ENCODE measurements at places on chromosomes 6 and 20.

- no peaks in the 10 kb centered on the region for H3K36me3 ChIP-seq
- DNase-seq: no peak
- H3K27ac ChIP-seq: no peak overlapping the region
- no peak overlapping the region for H3K4me3 ChIP-seq
These were observed 793.4 kb downstream of the TENT5A start for GRCh38 chr6:80959034-80959433.

DNA sequence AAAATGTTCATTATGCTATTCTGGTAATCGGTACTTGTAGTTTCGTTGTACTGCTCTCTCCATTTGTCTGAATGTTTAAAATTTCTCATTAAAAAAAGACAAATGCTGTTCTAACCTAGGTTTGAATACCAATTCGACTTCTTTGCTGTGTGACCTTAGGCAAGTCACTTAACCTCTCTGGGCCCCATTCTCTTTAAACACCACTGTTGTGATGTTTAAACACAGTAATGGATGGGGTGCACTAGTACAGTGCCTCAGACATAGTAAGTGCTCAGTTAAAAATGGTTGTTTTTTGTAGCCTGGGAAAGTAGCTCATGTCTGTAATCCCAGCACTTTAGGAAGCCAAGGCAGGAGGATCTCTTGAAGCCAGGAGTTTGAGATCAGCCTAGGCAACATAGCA lies 138.5 kb downstream of the MRPL14 start:
- DNase-seq: no peak
- peaks cover 27% of the 10 kb centered on the region for H3K27me3 ChIP-seq
- no peaks in the 10 kb centered on the region for H3K36me3 ChIP-seq

GRCh38 chr6:18693881-18694280 lies 306.7 kb downstream of the RNF144B start:
- H3K4me3 ChIP-seq: no peak overlapping the region
- no peaks in the 10 kb centered on the region for H3K36me3 ChIP-seq
- H3K27me3 ChIP-seq: no peaks in the 10 kb centered on the region
- H3K4me1 ChIP-seq: peaks cover 3% of the 10 kb centered on the region

GRCh38 chr6:149373511-149373910 lies 26.6 kb upstream of the SUMO4 start:
- H3K36me3 ChIP-seq: peaks cover 14% of the 10 kb centered on the region
- no peak for DNase-seq
- no peaks in the 10 kb centered on the region for H3K27me3 ChIP-seq
- no peak overlapping the region for H3K27ac ChIP-seq
- H3K4me3 ChIP-seq: no peak overlapping the region

- no peak overlapping the region for H3K27ac ChIP-seq
- no peak for DNase-seq
- no peaks in the 10 kb centered on the region for H3K4me1 ChIP-seq
- no peaks in the 10 kb centered on the region for H3K27me3 ChIP-seq
- H3K36me3 ChIP-seq: no peaks in the 10 kb centered on the region
- H3K4me3 ChIP-seq: no peak overlapping the region
These were observed 156.1 kb downstream of the COL21A1 start for GRCh38 chr6:56091159-56091869.

DNA sequence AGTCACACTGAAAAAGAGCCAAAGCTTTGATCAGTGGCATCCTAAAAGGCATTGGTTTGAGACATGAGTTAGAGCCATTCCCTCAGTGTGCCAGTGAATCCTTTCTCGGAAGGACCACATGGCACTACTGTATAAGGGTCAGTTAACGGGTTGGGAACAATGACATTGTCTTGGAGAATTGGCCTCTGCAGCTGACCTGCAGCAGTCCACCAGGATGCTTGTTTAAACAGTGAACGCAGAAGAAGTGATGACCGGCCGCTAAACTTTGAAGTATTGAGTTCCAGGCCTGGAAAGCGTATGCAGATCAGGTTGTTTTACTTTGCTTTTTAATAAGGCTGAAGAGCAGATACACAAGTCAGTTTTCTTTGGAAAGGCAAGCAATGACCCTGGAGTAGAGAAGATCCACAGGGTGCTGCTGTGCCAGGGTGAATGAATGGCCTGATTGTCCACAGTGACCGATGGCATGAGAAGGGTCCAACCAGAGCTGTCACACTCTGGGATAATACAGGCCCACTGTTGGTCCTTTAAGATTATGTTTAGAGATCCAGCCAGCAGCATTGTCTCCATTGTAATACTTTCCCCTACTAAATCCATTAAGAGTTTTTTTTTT lies 57.8 kb downstream of the GMPR start:
- H3K27ac ChIP-seq: no peak overlapping the region
- H3K36me3 ChIP-seq: no peaks in the 10 kb centered on the region
- no peak for DNase-seq

DNA sequence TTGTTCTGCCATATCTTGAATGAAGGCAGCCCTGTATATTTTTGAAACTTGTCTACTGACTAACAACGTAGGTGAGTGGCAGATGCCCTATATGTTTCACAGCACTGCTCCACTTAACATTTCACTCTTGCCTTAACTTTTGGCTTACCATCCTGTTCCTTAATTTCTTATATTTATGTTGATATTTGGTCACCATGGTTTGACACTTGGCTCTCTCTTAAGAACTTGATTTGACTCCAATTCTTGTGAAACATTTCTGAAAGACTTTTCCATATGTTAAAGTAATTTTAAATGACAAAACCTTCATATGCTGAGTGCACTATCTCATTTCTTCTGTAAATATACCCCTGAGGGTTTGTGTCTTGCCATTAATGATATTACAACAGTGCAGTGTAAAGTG lies 434.3 kb upstream of the IMPG1 start:
- H3K4me3 ChIP-seq: no peak overlapping the region
- H3K36me3 ChIP-seq: no peaks in the 10 kb centered on the region
- no peak for DNase-seq
- no peaks in the 10 kb centered on the region for H3K27me3 ChIP-seq
- H3K4me1 ChIP-seq: peaks cover 4% of the 10 kb centered on the region

DNA sequence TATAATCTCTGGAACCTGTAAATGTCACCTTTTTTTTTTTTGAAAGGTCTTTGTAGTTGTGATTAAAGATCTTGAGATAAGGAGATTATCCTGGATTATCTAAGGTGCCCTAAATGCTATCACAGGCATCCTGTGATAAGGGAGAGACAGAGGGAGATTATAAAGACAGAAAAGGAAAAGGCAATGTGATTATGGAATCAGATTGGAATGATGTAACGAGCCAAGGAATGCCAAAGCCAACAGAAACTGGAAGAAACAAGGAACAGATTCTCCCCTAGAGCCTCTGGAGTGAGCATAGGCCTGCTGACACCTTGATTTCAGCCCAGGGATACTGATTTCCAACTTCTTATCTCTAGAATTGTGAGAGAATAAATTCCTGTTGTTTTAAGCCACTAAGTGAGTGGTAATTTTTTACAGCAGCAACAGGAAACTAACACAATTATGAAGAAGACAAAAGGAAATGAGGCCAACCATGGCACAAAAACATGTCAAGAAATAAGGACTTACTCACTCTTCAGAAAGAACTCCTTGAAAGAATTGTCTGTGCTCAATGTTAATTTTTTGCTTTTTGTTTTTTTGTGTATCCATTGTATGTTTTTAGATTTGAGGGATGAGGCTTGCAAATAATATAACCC lies 82.7 kb downstream of the CFAP61 start:
- H3K4me3 ChIP-seq: no peak overlapping the region
- H3K4me1 ChIP-seq: no peaks in the 10 kb centered on the region
- DNase-seq: no peak
- peaks cover 2% of the 10 kb centered on the region for H3K36me3 ChIP-seq
- H3K27me3 ChIP-seq: no peaks in the 10 kb centered on the region
